ENCODE measurements at places on chromosomes 11 and 22.

DNA sequence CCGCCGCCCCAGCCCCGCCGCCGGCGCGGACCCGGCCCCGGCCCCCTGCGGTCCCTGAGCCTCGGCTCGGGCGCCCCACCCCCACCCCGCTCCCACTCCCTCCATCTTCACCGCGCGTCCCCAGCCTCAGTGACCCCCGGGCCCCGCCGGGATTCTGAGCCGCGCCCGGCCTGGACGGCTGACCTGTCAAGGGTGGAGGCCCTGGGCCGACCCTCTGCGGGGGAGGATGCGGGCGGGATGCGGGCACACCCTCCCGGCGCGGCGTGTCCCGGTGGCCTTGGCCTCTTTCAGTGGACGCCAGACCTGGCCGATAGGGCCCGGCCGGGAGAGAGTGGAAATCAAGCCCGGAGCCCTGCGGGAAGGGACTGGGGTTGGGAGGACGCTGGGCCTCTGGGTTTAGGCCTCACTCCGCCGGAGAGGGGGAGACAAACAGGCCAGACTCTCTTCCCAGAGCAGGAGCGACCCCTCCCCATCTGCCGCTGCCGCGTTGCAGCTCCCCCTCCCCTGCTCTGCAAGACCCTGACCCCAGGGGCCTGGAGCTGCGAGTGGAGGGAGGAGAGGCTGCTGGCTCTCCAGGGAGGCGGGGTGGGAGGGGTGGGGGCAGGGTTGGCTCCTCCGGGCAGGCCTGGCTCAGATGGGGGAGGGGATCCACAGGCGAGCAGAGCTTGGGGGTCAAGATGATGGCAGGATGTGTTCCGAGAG is 525 bp downstream of the MAPK8IP2 start:
- no peak for DNase-seq

- DNase-seq, result no peak
Measured at GRCh38 chr22:36423461-36424404, 36.0 kb upstream of the MYH9 start.

DNA sequence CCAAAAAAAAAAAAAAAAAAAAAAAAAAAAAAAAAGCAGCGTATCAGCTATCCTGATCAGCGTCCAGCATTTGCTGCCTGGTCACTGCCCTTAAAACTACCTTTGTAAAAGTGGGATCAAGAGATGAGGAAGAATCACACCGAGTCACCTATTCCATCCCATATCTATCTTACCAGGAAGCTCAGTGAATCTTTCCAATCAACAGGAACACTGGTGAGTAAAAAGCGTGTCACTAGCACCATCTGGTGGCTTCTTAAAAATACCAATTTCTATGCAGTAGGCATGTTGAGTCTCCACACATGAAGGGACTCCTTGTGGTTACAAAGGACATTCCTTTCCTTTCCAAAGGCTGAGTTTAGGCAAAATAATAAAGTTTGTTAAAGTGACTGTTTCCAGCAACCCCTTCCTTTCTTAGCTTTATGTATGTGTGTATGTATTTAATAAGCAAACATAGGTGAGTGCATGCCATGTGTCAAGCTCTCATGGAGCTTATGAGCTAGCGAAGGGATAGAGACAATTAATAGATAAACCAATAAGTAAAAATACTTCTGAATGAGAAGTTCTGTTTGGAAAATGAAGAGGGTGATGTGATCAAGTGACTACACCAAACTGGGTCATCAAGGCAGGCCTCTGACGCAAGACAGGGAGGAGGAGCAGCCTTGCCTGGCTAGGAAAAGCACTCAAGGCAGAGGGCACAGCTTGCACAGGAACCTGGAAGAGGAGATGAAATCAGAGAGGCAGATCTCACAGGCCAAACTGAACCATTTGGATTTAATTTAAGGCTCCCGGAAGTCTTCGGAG is 13.9 kb upstream of the TP53AIP1 start:
- DNase-seq, result no peak

DNA sequence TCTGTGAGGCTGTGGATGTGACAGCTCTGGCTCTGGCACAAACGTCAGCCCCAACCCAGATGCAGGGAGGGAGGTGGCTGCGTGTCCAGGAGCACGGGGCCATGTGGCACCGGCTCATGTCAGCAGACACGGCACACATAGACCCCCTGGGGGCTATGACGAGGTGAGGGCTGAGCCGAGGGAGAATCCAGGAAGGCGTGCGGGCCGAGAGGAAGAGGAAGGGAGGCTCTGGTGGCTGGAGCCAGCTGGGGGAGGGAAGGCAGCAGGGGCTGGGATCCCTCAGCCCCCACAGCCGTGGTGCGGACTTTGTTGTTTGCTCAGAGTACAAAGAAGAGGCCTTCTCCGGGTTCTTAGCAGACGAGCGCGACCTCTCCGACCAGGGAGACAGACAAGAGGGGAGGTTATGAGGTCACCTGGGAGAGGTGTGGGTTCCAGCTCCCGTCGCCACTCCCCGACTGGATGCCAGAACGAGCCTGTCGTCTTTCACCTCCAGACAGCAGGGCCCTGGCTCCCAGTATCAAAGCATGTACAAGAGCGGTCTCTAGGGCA is 46.1 kb downstream of the CDKN1C start:
- no peak for DNase-seq

GRCh38 chr11:125944350-125945010 is 1.4 kb upstream of the VSIG10L2 start:
- no peak for DNase-seq

DNA sequence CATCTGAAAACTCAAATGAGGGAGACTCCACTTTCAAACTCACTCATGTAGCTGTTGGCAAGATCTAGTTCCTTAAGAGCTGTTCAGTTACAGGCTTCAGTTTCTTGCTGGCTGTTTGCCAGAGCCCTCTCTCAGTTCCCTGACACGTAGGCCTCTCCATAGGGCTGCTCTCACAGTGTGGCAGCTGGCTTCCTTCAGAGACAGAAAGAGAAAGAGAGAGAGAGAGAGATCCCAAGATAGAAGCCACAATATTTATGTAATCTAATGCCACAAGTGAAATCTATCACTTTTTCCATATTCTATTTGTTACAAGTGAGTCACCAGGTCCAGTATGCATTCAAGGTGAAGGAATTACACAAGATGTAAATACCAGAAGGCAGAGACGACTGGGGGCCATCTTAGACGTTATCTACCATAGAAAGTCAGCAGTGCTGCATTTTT is 168.8 kb downstream of the RCN1 start:
- peak; percentile 6 for DNase-seq

DNA sequence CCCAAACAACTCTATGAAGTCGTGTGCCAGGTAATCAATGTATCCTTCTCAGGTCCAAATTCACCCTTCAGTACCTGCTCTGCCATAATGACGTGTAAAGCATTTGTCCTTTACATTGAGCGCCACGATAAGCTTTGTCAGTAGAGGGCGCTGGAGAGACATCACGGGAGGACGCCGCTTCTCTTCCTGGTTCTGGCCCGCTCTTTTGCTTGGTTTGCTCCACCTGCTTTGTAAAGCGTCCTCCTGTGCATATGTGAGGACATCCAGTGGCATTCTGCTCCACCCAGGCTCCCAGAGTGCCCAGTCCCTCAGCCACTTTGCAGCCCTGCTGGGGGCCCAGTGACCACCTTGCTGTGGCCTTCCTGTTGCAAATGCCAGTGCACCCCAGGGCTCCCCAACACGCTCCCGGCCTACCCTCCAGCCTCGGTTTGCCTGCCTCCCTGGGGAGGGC is 61.1 kb downstream of the WT1 start:
- no peak for DNase-seq

- no peak for DNase-seq
Measured at GRCh38 chr11:114302663-114303062, 6.5 kb downstream of the NNMT start.

DNA sequence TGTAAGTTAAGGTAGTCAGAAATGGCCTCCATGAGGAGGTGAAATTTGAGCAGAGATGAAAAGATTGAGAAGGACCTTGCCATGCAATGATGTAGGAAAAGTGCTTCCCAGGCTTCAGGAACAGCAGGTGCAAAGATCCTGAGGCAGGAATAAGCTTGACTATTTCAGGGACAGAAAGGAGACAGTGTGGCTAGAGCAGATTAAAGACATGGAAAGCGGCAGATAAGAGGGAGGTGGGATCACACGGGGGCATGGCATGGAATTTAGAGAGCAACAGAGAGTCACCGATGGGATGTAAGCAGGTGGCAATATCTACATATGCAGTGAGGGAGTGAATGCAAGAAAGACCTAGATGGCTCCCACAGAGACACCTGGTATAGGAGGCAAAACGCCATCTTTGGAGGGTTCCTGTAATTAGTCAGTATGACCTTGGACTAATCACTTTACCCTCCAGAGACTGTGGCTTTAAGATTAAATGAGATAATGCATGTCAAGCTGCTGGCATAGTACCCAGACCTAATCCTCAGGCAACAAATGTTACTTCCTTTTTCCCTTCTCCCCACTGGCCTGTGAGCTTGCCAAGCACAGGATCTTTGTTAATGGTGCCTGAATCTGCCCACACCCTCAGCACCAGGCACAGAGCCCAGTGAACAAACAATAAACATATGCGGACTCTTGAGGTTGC is 24.6 kb upstream of the ACER3 start:
- no peak for DNase-seq

DNA sequence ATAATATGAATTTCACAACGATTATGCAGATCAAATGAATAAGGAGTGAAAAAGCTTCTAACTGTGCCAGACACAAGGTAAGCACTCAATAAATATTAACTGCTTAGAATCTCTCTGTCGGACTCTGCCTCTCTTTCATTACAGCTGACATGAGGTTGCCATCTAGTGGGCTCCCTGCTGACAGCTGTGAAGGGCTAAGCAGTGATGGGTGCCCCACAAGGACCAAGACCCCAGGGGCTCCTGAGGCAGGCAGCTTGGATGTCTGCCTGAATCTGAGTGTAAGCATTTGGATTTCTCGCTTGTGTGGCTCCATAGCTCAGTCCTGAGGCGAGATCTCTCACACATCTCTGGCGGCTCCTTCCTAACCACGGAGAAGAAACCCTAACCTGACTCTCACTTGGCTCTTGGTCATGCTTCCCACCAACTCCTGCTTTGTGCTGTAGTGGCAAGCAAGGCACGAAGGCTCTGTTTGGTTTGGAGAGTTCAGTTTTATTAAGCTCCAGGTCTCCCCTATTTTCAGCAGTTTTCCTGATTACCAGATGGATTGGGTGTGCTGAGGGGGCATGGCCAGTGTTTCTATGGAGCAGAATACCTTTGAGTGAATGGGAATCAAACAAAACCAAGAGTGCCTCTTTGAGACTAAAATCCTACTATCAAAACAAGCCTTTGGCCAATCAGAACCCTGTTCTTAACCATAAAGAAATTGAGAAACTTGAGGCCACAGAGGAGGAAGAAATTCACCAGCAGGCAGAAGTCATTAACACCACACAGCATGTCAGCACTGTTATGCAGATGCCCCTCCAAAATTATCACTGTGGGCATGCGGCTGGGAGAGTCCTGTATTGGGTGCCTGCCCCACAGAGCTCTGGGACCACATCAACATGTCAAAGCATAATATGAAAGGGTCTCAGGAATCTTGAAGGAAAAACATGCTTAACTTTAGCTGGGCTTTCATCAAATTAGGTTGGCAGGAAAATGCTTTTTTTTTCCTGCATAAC is 152.8 kb upstream of the NTM start:
- no peak for DNase-seq

DNA sequence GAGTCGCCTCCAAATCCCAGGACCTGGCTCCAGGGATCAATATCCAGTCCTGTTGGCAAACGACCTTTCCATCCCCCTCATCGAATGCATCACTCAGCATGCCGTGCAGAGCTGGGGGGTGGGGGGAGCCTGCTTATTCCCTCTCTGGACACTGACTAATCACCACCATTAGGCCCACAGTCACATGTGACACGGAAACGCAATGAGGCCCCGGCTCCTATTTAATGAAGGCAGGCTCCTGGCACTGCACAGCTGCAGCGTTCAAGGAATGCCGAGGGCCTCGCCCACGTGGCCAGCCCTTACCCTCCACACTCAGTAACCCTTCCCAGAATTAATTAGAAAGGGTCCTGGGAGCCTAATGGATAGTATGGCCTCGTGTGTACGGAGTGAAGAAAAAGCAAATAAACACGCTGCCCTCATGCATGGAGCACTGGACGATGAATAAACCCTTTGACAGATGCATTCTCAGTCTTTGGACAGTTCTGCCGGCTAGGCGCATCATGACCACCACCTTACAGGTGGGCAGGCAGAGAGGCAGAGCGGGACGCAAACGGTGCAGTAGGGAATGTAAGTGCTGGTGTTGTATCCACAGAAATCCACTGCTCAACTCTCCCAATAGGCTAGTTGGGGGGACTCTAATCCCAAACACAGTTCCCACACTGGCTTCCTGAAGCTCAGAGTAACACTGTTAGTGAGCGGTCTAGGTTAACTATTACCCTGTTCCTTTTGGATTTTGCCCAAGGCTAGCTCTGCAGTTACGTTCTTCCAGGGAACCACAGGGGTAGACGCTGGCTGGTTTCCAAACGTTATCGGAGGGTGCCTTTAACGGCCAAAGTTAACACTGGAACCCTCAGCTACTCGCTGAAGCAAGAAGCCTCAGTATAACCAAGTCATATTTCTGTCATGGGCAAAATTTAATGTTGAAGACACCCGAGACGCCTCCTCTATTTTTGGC is 490.1 kb downstream of the OPCML start:
- DNase-seq, result no peak

- DNase-seq, result no peak
Measured at GRCh38 chr22:43114958-43115357, 4.4 kb downstream of the BIK start.

- no peak for DNase-seq
Measured at GRCh38 chr11:85115798-85116197, 511.3 kb downstream of the DLG2 start.

- DNase-seq, result no peak
Measured at GRCh38 chr22:37214731-37215030, 2.4 kb upstream of the SSTR3 start.

GRCh38 chr11:27211370-27212127 is 151.5 kb downstream of the CCDC34 start:
- DNase-seq, result no peak

- DNase-seq, result no peak
Measured at GRCh38 chr11:47185305-47186075, 744 bp downstream of the PACSIN3 start.

- DNase-seq, result no peak
Measured at GRCh38 chr22:31259798-31260473, 32.4 kb downstream of the PIK3IP1 start.

DNA sequence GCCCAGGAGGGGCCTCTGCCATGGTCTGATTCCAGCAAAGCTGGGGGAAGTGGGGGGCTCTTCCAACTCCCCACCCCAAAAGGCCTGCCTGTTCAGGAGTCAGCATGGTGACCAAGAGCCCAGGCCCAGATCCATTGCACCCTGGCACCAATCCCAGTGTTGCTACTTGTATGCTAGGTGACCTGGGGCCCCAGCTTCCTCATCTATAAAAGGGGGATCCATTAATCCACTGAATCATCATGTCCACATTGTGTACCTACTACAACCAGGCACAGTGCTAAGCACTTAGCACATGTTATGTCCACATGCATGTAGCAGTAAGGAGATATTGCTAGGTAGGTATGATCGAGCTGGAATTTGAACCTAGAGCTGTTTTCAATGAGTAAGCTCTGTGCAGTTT is 2.0 kb downstream of the SYT12 start:
- no peak for DNase-seq

- no peak for DNase-seq
Measured at GRCh38 chr11:131993246-131993645, 622.8 kb downstream of the NTM start.

GRCh38 chr11:27022659-27023251 is 17.9 kb upstream of the BBOX1 start:
- DNase-seq, result no peak

Data from stimulated activated CD4-positive, alpha-beta T cell treated with anti-CD3 and anti-CD28 coated beads, Interleukin-12 subunit alpha, Interleukin-12 subunit beta, amount 100 ng/mL, for 24 hours (primary cell).